HuH-7.5 (cell line): ENCODE measurements at places on chromosomes 3 and 15.

GRCh38 chr15:69119683-69120395 lies 40.6 kb upstream of the GLCE start:
- no peak for DNase-seq

GRCh38 chr15:68256675-68257450 lies 20.7 kb upstream of the FEM1B start:
- peak; percentile 75 for DNase-seq

DNA sequence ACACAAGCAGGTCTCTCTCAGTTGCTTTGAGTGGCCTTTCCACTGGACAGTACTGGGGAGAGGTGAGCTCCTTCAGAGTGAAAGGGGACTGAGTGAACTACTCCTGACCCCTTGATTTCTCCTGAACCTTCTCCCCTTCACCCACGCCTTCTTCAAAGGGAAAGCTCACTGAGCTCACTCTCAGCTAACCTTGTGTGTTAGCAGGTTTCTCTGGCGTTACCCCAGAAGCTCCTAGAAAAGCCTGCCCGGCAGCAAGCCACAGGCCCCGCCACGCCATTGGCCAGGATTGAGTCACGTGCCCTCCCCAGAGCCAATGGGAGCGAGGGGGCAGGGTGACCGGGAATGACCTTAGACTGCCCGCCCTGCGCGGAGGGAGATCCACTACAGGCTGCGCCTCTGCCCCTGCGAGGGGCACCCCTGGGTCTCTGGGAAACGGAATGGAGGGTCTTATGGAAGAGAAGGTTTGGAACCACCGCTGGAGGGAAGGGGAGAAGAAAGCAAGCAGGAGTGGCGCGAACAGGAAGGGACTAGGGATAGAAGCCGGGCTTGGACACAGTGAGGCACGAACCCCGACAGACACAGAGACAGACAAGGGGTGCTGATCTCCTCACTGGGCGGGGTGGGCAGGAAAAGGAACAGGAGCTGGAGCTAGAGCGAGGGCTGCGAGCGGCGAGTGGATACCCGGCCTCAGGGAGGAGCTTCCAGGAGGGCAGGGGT lies 17.4 kb upstream of the CLK3 start:
- peak; percentile 100 for DNase-seq

DNA sequence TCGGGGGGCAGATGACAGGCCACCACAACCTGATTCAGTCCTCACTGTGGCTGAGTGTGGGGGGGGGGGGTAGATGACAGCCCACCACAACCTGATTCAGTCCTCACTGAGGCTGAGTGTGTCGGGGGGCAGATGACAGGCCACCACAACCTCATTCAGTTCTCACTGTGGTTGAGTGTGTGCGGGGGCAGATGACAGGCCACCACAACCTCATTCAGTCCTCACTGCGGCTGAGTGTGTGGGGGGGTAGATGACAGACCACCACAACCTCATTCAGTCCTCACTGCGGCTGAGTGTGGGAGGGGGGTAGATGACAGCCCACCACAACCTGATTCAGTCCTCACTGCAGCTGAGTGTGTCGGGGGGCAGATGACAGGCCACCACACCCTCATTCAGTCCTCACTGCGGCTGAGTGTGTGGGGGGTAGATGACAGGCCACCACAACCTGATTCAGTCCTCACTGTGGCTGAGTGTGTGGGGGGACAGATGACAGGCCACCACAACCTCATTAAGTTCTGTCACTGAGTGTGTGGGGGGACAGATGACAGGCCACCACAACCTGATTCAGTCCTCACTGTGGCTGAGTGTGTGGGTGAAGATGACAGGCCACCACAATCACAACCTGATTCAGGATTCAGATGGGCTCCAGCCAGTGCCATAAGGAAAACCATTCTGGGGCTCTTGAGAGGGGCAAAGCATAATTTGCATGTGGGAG lies 16.9 kb downstream of the ZNF717 start:
- no peak for DNase-seq

DNA sequence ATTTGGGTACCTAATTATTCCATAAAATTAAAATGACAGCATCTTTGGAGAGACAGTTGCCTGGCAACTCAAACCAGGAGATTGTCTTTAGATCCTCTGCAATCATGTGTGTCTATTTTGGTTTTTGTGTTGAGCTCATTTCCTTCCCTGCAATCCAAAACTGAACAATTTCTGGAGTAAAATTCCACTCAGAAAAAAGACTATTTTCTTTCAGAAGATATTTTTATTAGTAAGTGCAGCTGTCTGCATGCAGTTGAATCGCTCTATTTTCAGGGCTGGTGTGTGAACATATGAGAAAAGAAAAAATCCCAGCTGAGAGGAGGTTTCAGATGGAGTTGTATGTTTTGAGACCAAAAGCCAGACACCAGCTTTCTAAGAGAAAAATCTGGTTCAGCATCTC lies 41.9 kb upstream of the DYNC1LI1 start:
- DNase-seq, result no peak

- no peak for DNase-seq
Observed at GRCh38 chr3:280681-281080, 84.1 kb downstream of the CHL1 start.

- no peak for DNase-seq
Observed at GRCh38 chr3:156150434-156151066, 30.2 kb downstream of the KCNAB1 start.

GRCh38 chr15:98760112-98760826 lies 111.9 kb downstream of the IGF1R start:
- DNase-seq, result no peak

GRCh38 chr15:97521381-97522285 lies 438.9 kb upstream of the ARRDC4 start:
- DNase-seq, result no peak

DNA sequence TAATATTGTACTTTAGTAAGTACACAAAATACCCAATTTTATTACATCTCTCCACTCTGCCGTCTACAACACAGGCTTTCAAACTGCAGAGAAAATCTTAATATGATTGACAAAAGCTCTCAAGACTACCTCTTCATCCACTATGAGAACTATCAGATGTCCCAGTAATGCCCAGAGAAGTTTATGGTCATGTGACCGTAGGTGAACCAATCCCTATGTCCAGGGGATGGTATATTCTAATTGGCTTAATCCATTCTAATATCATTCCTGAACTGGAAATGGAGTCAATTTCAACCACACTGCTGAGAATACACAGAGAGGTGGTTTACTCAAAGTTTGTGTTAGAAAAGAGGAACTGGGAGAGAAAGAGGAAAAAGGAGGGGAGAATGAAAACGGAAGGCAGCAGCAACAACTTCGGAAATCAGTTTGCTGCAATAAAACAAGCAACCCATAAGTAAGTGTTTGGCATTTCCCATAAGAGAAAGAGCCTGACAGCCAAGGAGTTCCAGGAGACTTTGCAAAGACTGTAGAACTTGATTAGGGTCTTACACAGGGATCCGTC lies 7.3 kb downstream of the SST start:
- DNase-seq, result no peak

GRCh38 chr3:129609591-129610182 lies 3.2 kb upstream of the PLXND1 start:
- no peak for DNase-seq

- no peak for DNase-seq
Observed at GRCh38 chr3:50303013-50303815, at the start of gene HYAL1. TSS of gene HYAL1 (minus strand) at chr3:50303574. CDS start at chr3:50302956, 618 bp downstream.

- no peak for DNase-seq
Observed at GRCh38 chr3:112247900-112248299, 46.1 kb downstream of the SLC9C1 start.

GRCh38 chr3:41808618-41809017 lies 153.3 kb downstream of the ULK4 start:
- no peak for DNase-seq

- no peak for DNase-seq
Observed at GRCh38 chr3:114408736-114409670, 115.2 kb downstream of the TIGIT start.

GRCh38 chr15:85646538-85647091 lies 148.1 kb downstream of the KLHL25 start:
- no peak for DNase-seq

DNA sequence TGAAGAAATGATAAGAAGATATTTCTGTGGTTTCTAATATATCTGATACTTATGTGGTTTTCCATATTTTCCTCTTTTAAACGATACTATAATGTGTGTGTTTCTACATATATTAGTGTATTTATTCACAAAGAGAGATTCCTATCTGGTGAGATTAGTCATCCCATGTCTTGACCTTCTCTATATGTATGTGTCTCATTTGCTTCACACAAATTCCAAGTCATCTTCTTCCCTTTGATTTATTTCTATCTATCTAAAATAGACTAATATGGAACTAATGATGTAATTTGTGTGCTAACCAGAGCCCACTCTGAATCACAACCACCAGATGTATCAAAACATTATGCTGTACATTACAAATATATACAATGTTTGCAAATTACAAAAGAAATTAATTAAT lies 154.7 kb upstream of the KCNMB2 start:
- DNase-seq, result no peak

DNA sequence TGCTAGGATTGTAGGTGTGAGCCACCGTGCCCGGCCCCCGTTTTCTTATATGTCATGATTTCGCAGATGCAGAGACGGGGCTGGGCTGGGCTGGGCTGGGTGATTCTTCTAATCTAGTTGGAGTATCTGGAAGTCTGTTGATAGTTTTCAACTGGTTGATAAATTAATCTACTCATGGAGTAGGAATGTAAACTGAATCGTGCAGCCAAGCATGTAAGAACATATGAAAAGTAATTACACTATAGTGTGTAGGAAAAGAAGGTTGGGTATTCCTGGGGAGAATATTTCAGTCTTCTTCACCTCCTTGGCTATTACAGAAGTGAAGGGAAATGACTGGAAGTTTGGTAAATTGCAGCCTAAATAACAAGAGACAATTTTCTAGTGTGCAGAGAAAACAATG lies 82.6 kb upstream of the MAGI1 start:
- no peak for DNase-seq

DNA sequence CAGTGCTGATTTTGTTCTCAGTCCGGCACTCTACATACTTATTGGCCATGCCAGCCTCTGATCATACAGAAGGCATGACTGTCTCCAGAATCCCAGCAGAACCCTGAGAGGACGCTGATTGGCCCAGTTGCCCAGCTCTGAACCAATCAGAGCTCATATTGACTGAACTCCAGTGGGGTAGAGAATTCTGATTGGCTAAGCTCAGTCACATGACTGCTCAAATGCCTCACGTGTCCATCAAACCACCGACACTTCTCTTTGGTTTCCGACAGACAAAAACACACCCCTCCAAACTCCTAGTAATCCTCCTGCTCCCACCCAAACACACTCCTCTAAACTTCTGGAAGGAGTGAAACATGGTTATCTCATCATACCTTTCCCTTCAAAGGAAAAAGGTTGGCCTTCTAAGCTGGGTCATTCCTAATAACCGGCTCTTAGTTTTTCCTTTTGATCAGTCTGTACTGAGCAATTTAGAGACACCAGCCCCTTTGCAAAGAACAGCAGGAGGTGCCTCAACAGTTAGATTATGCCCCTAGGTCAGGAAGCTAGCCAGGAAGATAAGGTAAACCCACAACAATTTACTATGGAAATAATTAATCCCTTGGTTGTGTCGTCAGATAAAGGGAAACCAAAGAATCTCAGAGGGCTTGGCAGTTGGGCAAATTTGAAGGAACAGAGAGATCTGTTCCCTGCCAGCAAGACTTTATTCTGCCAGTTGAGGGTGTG lies 187.8 kb downstream of the TLE3 start:
- DNase-seq, result no peak
